ENCODE measurements at places on chromosomes 5 and 9.
A peak's percentile ranks its signal among the peaks of the same experiment; 100 is the strongest.

DNA sequence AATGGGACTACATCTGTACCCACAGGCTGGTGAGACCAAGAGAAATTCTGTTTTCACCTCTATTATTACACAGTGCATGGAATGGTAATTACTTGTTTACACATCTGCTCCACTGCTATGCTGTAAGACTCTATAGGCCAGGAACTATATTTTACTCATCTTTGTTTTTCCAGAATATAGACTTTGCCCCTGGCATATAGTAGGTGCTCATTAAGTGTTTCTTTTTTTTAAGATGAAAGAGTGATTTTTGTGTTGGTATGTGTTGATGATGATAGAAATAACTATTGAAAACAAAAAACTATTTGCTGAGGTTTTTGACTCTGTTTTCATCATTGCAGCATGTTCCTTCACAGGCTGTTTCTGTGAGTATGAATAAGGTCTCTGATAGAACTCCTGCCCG, 294.7 kb downstream of the CSNK1G3 start:
- no peak for DNase-seq

GRCh38 chr9:114035221-114035844, 42.8 kb downstream of the AMBP start:
- DNase-seq = no peak

DNA sequence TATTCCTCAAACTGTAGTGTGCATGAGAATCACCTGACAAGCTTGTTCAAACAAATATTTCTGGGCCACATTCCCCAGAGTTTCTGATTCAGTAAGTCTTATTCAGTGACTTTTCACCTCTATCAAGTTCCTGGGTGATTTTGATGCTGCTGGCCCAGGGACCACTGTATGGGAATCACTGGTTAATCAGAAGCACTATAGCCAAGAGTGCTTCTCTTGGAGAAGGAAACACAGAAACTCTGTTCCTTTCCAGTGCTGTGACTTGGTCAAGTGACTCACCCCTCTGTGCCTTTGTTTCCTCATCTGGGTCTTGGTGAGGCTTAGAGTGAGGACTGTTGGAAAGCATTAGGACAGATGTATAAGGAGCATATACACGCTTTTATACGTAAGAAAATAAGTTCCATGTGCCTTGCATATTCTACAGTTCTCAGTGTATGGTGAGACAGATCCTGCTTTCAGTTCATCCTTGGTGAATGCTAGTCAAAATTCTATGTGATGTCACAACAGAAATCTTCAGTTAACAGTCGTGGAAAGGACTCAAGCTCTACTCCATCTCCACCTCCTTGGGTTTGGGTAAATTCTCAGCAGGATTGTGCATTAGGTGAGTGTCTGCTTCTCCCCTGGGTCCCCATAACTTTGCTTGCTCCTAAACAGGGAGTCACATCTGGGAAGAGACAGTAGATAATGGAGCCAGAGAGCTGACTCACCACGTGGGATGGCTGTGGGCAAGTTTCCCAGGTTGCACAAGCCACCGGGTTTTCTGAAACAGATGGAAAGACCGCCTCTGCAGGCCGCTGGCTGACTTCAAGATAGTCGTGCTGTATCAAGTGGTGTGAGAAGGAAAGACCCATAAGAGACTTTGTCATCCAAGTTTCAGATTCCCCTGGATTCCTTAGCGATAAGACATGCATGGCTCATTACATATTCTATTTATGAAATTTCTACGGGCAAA, 117.0 kb downstream of the NXNL2 start:
- DNase-seq = peak; percentile 88

DNA sequence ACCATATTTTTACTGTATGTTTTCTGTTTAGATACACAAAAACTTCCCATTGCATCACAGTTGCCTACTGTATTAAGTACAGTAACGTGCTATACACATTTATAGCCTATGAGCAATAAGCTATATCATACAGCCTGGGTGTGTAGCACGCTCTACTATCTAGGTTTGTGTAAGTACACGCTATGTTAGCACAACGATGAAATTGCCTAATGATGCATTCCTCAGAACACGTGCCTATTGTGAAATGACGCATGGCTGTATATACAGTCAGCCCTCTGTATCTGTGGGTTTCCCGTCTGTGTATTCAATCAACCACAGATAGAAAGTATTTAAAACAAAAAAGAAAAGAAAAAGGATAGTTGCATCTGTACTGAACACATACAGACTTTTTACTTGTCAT, 64.2 kb downstream of the SGCD start:
- DNase-seq = no peak

- no peak for DNase-seq
Measured at GRCh38 chr5:78886341-78887230, 98.5 kb downstream of the ARSB start.

DNA sequence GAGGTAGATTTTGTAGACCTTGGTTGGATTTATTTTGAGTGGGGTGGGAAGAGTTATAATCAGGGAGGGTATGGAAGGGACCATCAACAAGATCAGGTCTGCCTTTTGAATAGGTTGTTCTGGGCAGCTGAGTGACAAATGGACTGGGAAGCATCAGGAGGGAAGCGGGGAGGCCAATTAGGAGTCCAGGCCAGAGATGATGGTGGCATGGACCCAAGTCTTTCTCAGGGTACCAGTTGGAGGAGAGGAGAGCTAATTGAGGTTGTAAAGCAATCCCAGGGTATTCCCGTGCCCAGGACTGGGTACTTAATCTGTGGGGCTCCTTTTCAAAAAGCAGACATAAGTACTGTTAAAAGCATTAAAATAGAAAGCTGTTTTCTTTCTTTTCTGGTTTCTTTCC, 88.9 kb downstream of the ARHGAP26 start:
- no peak for DNase-seq

DNA sequence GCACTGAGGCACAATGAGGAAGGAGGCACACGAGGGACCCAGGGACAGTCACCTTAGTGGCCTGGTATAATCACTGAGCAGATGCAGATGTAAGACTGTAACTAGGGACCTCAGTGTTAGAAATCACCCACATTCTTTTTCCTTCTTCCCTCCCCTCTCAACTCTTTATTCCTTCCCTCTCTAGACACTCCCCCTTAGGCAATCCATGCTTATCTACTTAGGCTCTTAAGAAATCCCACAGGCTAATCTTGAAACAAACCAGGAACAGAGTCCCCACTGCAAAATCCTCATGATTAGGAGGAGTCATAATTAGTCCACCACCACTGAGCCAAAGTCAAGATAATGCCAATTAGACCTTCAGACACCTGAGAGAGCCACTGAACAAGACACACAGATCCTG, 84.7 kb downstream of the ELAVL2 start:
- no peak for DNase-seq

DNA sequence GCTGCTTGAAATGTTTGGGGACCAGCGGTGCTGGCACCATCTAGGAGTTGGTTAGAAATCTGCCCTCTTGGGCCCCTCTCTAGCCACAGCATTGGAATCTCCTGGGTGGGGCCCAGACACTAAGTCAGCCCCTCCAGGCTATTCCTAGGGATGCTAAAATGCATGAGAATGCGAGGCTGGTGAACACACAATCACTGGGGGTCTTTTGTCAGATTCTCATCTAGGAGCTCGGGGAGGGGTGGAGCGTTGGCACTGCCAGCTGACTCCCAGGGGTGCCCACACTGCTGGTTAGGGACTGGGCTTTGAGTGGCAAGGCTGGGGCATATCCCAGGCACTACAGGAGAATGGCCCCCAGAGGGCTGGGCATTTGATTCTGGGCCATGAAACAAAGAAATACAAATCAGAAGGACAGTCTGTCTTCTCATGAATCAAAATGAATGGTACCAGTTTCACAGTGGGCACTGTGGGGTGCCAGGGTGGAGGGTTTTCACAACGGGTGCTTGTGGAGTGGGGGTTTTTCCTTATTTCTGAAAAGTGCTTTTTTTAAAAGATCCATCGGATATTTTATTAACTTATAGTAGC, 127.8 kb upstream of the RAPGEF1 start:
- DNase-seq = no peak

DNA sequence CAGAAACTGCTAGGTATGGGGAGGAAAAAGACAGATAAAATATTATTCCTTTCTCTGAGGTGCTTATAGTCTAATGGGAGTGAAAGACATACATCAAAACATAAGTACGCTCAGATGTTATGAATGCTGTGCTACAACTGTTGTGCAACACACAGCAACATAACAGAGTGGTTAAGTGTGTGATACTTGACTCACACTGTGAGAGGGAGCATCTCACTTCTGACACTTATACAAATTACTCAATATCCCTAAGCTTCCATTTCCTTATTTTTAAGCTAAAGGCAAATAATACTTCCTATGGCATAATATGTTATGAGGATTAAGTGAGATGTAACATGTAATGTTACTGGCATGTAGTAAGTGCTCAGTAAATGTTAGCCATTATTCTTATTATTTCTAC, 110.6 kb upstream of the FER start:
- DNase-seq = no peak

GRCh38 chr5:172160506-172160905, 27.5 kb downstream of the STK10 start:
- no peak for DNase-seq

DNA sequence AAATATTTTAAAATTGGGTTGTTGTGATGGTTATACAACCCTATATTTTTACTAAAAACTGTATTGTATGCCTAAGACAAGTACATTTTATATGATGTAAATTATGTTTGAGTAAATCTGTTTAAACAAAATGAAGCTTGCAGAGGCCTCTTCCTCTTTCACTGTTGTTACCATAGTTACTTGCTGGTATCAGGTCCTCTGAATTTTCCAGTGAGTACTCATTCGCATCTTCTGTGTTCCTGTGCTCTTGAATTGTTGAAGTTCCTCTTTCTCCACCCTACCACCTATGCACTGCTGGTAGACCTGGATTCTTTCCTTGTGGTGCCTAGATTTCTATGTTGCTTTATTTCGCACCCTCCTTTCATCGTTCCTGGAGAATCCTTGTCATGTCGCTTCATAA, 938.5 kb upstream of the ACO1 start:
- DNase-seq = no peak

GRCh38 chr9:68627104-68627503, 77.9 kb upstream of the PIP5K1B start:
- no peak for DNase-seq

DNA sequence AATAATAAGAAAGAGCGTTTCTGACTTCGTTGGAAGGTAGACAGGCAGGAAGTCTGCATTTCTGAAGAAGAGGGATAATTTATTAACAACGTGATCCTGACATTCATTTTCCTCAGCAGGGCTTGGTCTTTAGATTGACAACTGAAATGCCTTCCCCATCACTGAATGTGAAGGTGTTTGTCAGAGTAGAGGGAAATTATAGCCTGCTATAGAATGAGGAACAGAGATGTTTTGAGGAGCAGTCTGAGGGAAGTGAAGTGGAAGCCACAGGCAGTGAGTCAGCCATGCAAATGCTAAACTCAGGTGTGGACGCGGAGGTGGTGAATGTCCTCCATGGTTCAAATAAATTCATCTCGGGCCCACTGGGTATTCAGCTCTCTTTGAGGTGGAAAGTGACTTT, 30.5 kb downstream of the C7 start:
- no peak for DNase-seq

- DNase-seq = peak; percentile 60
Measured at GRCh38 chr9:130860458-130861316, 25.6 kb downstream of the ABL1 start.

DNA sequence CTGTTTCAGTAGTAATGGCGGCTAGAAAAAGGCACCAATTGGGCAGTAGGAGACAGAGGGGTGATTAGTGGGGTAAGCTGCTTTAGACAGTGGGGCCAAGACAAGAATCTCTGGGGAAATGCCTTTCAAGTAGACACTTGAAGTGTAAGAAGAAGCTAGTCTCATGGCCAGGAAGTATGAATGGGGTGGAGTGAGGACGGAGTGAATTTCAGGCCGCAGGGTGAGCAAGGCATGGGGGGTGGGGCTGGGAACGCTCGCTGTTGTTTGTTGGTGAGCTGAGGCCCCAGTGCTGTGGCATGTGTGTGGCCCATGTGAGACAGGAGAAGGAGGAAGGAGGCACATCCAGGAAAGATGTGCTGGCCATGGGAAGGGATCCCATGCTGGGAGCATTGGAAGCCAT, 149.2 kb upstream of the NFIL3 start:
- DNase-seq = no peak

- DNase-seq = no peak
Measured at GRCh38 chr5:38636626-38637025, 80.2 kb upstream of the LIFR start.

- peak; percentile 46 for DNase-seq
Measured at GRCh38 chr9:38047301-38048251, 21.5 kb downstream of the SHB start.

DNA sequence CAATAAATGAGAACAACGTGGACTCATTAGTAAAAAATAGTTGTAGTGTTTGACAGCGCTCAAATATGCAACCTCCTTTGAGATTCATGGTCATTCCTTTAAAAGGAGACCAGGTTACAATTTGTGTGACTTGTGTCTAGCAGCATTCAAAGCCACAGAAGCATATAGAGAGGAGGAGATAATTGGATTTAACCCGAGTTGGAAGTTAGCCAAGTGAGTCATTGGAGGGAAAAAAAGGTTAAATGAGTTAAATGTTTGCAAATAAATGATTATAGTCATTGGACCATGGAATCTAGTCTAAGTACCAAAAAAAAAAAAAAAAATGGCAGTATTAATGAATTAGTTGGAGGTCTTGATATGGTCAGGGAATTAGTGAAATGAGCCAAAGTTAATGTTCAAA, 90.9 kb downstream of the ITGA1 start:
- no peak for DNase-seq

DNA sequence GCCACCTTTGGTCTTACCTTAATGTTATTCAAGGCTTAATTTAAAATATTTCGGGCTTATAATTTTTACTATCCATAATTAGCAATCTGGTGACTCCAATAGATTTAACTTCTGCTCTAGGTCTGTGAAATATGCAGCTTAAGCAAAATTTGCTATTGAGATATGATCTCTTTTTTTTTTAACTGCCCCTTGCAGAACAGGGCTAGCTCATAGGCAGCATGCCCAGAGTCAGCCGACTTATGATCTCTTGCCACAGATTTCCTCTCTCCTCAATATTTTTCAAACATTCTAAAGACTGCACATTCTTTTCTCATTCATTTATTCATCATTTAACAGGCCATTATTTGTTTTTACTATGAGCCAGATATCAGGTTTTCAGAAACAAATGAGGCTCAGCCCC, 4.5 kb downstream of the TTC23L start:
- DNase-seq = no peak

GRCh38 chr9:80649001-80649420, 1040.3 kb downstream of the TLE1 start:
- DNase-seq = peak; percentile 11

Measured in T1000 (cell line).